Activated naive CD4-positive, alpha-beta T cell treated with anti-CD3 and anti-CD28 coated beads, Interleukin-2, amount 50 U/mL, for 72 hours (primary cell): ENCODE measurements at places on chromosomes 13 and 19. TPM values are rescaled to one million over a fixed set of nuclear protein-coding genes. Genes with fewer than 3 reads are reported as not detected.

Gene SIGLEC14
- total RNA-seq, result 0.47 TPM

Gene URAD
- total RNA-seq, result not detected

Gene ZNF419
- total RNA-seq, result 3.7 TPM

Gene ARL11
- 1.6 TPM for total RNA-seq

Gene TNNT1
- not detected for total RNA-seq

Gene KATNAL1
- total RNA-seq, result 17.4 TPM

Gene SIGLEC10
- 0.32 TPM for total RNA-seq

Gene CCDC169
- 0.46 TPM for total RNA-seq

Gene CNN1
- total RNA-seq, result not detected

Gene FGF21
- not detected for total RNA-seq

Gene ZNF208
- total RNA-seq, result 4.2 TPM

Gene FFAR3
- 5.1 TPM for total RNA-seq

Gene SIGLEC5
- total RNA-seq, result not detected

Gene KLK4
- not detected for total RNA-seq

Gene LYPD5
- total RNA-seq, result 0.97 TPM

Gene CCDC194
- total RNA-seq, result 3.7 TPM

Gene KIR2DL1
- total RNA-seq, result not detected

Gene PNPLA6
- 138 TPM for total RNA-seq

Gene THSD8
- total RNA-seq, result 39.4 TPM

Gene LGALS14
- total RNA-seq, result 5.1 TPM

Gene ETFB
- 153 TPM for total RNA-seq

Gene ACP7
- 0.08 TPM for total RNA-seq

Gene CBLC
- not detected for total RNA-seq

Gene KLK14
- 0.68 TPM for total RNA-seq

Gene AP1M2
- not detected for total RNA-seq

Gene CPB2
- total RNA-seq, result not detected

Gene TECR
- total RNA-seq, result 118 TPM

Gene MAP4K1
- total RNA-seq, result 247 TPM

Gene CD37
- total RNA-seq, result 166 TPM

Gene ZNF569
- 6.3 TPM for total RNA-seq

Gene CRYL1
- 10.1 TPM for total RNA-seq

Gene ZNF723
- not detected for total RNA-seq

Gene CDX2
- total RNA-seq, result not detected

Gene CRX
- not detected for total RNA-seq

Gene NCAN
- total RNA-seq, result not detected

Gene RASGRP4
- 8.3 TPM for total RNA-seq
